Panc1 (cell line): ENCODE measurements at places on chromosomes 3 and 15. TPM values are rescaled to one million over a fixed set of nuclear protein-coding genes. Genes with fewer than 3 reads are reported as not detected.

DNA sequence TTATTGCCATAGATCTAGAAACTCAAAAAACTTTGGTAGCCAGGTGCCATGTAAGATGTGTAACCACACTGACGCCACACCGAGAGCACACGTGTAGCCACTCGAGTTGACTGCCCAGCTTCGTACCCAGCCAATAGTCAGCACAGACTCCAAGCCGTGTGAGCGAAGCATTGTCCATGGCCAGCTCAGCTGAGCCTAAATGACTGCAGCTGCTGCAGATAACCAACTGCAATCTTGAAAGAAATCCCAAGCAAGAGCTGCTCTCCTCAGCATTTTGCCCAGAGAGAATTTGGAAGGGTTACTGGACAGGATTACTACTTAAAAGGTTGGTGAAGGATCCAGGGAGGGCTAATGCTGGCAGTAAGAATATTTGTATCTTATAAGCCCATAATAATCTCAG is 193.0 kb upstream of the THRB start:
- DNase-seq, result no peak

- no peak for DNase-seq
Observed at GRCh38 chr15:94061041-94061440, 170.3 kb upstream of the MCTP2 start.

DNA sequence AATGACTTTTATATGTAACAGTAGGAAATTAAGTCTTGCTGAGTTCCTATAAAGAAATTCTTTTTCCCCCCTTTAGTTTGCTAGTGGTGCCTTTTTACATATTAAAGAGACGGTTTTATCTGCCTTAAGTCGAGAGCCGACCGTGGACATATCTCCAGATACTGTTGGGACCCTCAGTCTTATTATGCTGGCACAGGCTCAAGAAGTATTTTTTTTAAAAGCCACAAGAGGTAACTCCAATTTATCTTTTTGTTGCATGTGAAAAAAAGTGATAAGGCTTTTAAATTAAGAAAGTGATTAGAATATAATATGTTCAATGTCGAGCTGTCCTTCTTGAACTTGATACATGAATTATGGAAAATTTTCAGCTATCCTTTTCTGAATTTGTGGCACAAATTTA is 26.7 kb downstream of the PDCD6IP start:
- DNase-seq, result no peak

- DNase-seq, result no peak
Observed at GRCh38 chr3:40124918-40125317, 184.6 kb upstream of the EIF1B start.

- DNase-seq, result no peak
Observed at GRCh38 chr15:85777250-85778106, 17.2 kb downstream of the KLHL25 start.

GRCh38 chr15:60594071-60594470 is 115.1 kb upstream of the ICE2 start:
- DNase-seq, result no peak

GRCh38 chr3:120171134-120171873 is 77.1 kb upstream of the GSK3B start:
- no peak for DNase-seq

Gene GHSR
- not detected for total RNA-seq

Gene ATP13A3
- 169 TPM for total RNA-seq
